ENCODE measurements at places on chromosomes 3 and 15. TPM values are rescaled to one million over a fixed set of nuclear protein-coding genes. Genes with fewer than 3 reads are reported as not detected.

DNA sequence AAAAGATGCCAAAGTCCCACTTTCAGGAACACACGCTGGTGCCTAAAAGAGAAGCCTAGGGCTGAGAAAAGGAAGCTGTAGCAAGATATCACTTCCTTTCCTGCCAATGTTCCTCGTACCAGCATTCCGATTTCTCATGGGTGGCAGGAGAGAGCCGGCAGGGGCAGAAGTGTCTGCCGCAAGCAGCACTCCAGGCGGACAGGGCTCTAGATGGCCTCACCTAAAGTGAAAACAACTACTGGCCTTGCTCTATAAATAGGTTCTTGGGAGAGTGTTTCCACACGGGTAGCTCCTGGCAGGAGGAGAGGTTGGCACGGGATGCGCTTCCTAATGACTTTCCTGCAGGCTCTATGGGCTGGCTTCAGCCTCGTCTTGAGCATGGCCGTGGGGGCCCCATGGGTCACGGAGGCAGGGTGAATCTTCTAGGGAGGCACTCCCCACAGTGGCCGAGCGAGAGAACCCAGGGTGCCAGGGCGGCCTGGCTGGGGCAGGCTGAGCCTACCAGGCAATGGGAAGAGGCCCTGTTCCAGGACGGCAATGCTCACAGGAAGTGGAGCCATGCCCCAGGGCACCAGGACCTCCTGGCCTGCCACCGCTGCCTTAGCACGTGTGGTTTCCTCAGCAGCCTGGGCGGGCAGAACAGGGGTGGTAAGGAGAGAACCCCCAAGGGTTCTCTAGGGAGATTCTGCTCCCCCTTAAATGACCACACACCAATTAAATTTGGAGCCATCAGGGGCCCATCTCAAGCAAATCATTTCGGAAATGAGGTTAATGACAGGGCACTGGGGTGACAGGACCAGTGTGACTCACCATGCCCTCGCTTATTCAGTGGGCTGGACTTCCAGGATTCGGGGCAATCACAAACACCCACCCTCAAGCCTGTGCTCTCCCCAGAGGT lies 14.6 kb upstream of the DUSP7 start:
- no peak overlapping the region for H3K4me3 ChIP-seq
- no peak for DNase-seq
- H3K27me3 ChIP-seq, result no peaks in the 10 kb centered on the region
- H3K27ac ChIP-seq, result peak overlapping the region; percentile 57
- no peaks in the 10 kb centered on the region for H3K36me3 ChIP-seq

DNA sequence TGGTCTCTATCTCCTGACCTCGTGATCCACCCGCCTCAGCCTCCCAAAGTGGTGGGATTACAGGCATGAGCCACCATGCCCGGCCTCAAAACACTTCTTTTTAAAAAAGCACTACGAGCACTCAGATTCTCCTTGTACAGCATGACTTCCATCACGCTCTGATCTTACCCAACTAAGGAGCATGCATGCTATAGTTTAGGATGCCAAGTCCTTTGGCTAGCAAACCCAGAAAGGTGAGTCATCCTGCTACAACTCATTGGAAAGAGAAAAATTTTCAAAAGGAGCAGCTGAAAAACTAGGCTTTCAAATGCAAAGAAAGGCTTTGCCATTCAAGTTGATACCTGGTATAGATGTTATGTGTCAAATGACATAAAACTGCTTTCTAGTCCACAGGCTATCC lies 70.3 kb upstream of the PRICKLE2 start:
- no peaks in the 10 kb centered on the region for H3K4me1 ChIP-seq
- no peaks in the 10 kb centered on the region for H3K27me3 ChIP-seq
- H3K27ac ChIP-seq, result no peak overlapping the region
- H3K36me3 ChIP-seq, result peaks cover 12% of the 10 kb centered on the region

- H3K4me1 ChIP-seq, result peaks cover 13% of the 10 kb centered on the region
- H3K27ac ChIP-seq, result no peak overlapping the region
- no peaks in the 10 kb centered on the region for H3K27me3 ChIP-seq
- no peak for DNase-seq
- H3K4me3 ChIP-seq, result no peak overlapping the region
Observed at GRCh38 chr3:187615630-187616029, 54.6 kb downstream of the SST start.

DNA sequence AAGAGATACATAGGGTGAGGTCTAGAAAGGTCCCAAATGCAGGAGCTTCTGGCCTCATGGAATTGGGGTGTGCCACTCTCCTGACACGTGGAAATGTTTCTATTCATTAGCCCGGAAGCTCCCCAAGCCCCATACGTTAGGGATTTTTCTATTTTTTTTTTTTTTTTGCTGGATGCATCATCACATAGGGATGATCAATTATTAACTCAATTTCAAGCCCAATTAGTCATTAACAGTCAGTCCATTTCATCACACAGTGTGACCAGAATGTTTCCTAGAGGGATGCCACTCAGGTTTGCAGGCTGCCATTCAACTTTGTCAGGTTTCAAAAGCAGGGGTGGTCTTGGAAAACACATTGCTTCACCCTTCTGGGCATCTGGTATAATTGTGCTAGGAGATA lies 40.7 kb upstream of the MKRN3 start:
- H3K4me3 ChIP-seq, result no peak overlapping the region
- no peaks in the 10 kb centered on the region for H3K27me3 ChIP-seq
- no peak overlapping the region for H3K27ac ChIP-seq

- H3K36me3 ChIP-seq, result peaks cover 5% of the 10 kb centered on the region
- H3K4me1 ChIP-seq, result peaks cover 55% of the 10 kb centered on the region
- no peaks in the 10 kb centered on the region for H3K27me3 ChIP-seq
- DNase-seq, result no peak
- no peak overlapping the region for H3K4me3 ChIP-seq
Observed at GRCh38 chr3:32413845-32414521, 22.3 kb downstream of the CMTM7 start.

DNA sequence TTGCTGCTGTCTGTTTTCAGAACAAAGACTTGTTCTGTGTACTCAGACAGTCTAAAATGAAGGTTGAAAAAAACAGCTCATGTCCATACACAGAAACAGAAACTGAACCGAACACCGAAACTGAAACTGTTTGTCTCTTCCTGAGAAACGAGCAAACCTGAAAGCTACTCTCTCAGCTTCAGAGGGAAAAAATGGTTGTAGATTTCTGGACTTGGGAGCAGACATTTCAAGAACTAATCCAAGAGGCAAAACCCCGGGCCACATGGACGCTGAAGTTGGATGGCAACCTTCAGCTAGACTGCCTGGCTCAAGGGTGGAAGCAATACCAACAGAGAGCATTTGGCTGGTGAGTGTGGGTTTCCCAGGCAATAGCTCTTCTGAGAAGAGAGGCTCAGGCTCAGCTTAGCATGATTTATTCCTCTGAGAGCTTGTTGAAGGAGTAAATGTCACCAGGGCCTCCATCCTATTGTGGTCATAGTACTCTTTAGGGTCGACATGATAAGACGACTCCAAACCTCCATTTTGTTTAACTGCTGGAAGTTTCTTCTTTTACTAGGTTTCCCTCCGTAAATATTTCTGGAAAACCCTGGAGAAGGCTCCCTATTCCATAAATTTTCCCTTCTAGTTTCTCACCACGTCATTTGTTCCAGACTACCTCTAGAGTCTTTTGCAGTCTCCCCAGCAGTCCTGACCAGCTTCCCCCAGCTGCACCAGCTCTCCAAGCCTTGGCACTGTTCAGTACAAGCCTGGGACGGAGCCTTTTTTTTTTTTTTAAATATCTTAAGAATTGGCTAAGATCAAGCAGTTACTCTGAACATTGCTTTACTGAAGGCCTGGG lies at the start of gene RTP4:
Gene RTP4 (plus strand): TSS at position 135 of the 838 bp plus-strand sequence. CDS start 57 bp downstream, at position 192.
- no peak for DNase-seq
- no peaks in the 10 kb centered on the region for H3K27me3 ChIP-seq
- no peaks in the 10 kb centered on the region for H3K4me1 ChIP-seq
- H3K27ac ChIP-seq, result peak within 1 kb of the TSS; percentile 47
- H3K4me3 ChIP-seq, result no peak within 1 kb of the TSS

DNA sequence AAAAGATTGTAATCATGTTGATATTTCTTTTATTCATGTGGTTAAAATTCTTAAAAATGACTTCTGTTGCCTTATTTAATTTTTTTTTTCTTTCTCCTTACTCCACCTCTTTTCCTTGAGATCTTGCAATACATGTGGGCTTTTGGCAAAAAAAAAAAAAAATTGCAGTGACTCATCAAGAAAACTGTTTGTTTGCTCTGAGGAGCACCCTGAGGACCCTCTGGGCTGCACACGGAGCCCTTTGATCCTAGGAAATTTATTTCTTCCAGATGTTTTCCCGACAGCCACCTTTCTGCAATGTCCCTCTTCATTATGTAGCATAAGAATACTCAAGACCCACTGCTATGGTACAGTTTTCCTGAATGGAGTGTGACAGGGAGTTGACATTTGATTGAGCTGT lies 371.7 kb downstream of the ZBTB20 start:
- H3K36me3 ChIP-seq, result peaks cover 3% of the 10 kb centered on the region
- no peak for DNase-seq
- no peak overlapping the region for H3K4me3 ChIP-seq
- no peaks in the 10 kb centered on the region for H3K4me1 ChIP-seq

GRCh38 chr3:126128504-126129397 lies 44.8 kb upstream of the SLC41A3 start:
- H3K27ac ChIP-seq, result no peak overlapping the region
- peaks cover 3% of the 10 kb centered on the region for H3K4me1 ChIP-seq
- DNase-seq, result no peak
- no peaks in the 10 kb centered on the region for H3K27me3 ChIP-seq
- no peaks in the 10 kb centered on the region for H3K36me3 ChIP-seq

DNA sequence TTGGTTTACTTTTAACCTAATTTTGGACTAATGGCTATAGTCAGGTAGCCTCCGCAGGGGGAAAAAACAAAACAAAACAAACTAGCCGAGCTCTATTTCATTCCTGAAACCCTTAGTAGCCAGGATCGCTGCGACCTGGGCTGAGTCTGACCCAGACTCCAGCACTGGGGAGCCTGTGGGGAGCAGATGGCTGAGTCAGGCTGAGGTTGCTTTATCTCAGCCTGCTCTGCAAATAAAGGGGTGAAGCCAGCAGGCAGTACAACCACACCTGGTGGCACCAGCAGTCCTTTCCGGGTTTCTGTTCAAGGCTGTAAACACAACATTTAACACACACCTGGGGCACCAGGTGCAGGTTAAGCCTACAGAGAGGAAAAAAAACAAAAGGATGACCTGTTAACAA lies 27.3 kb downstream of the ABHD2 start:
- H3K4me3 ChIP-seq, result no peak overlapping the region
- no peak for DNase-seq
- peaks cover 45% of the 10 kb centered on the region for H3K4me1 ChIP-seq
- H3K36me3 ChIP-seq, result peaks cover 3% of the 10 kb centered on the region
- H3K27me3 ChIP-seq, result no peaks in the 10 kb centered on the region

- H3K27me3 ChIP-seq, result no peaks in the 10 kb centered on the region
- H3K36me3 ChIP-seq, result no peaks in the 10 kb centered on the region
- no peaks in the 10 kb centered on the region for H3K4me1 ChIP-seq
- DNase-seq, result no peak
Observed at GRCh38 chr15:79539401-79539800, 107.3 kb downstream of the MINAR1 start.

- no peak for DNase-seq
- no peaks in the 10 kb centered on the region for H3K27me3 ChIP-seq
- H3K27ac ChIP-seq, result no peak overlapping the region
- peaks cover 3% of the 10 kb centered on the region for H3K36me3 ChIP-seq
Observed at GRCh38 chr3:12178091-12178820, 19.5 kb upstream of the TIMP4 start.

GRCh38 chr3:148925845-148926244 lies 60.7 kb downstream of the CPA3 start:
- no peak overlapping the region for H3K4me3 ChIP-seq
- H3K36me3 ChIP-seq, result no peaks in the 10 kb centered on the region
- no peak for DNase-seq
- H3K4me1 ChIP-seq, result peaks cover 4% of the 10 kb centered on the region

DNA sequence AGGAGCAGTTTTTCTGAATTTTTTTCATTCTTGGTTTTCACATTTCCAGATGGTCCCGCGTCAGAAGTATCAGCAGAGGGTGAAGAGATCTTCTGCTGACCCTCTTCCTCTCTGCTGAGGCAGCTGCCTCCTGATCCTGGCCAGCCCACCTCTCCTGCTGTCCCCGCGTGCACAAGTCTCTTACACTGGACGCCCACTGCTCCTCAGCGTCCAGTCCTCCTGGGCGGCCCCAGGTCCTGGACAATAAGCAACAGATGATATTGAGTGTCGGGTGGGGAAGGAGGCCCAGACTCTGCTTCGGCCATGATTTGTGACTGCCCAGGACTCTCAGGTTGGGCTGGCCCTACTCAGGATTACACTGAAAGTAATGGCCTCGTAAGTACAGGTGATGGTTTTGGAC lies 50.1 kb downstream of the KLHL25 start:
- H3K4me3 ChIP-seq, result peak overlapping the region; percentile 9
- H3K27ac ChIP-seq, result no peak overlapping the region
- H3K36me3 ChIP-seq, result peaks cover 33% of the 10 kb centered on the region
- H3K27me3 ChIP-seq, result no peaks in the 10 kb centered on the region

GRCh38 chr3:112477891-112478290 lies 21.4 kb downstream of the BTLA start:
- no peak overlapping the region for H3K4me3 ChIP-seq
- DNase-seq, result no peak
- H3K27ac ChIP-seq, result no peak overlapping the region
- peaks cover 17% of the 10 kb centered on the region for H3K4me1 ChIP-seq
- H3K36me3 ChIP-seq, result no peaks in the 10 kb centered on the region

GRCh38 chr3:7913283-7913682 lies 588.3 kb upstream of the LMCD1 start:
- H3K4me1 ChIP-seq, result no peaks in the 10 kb centered on the region
- no peak overlapping the region for H3K4me3 ChIP-seq
- peaks cover 2% of the 10 kb centered on the region for H3K36me3 ChIP-seq
- H3K27me3 ChIP-seq, result no peaks in the 10 kb centered on the region

DNA sequence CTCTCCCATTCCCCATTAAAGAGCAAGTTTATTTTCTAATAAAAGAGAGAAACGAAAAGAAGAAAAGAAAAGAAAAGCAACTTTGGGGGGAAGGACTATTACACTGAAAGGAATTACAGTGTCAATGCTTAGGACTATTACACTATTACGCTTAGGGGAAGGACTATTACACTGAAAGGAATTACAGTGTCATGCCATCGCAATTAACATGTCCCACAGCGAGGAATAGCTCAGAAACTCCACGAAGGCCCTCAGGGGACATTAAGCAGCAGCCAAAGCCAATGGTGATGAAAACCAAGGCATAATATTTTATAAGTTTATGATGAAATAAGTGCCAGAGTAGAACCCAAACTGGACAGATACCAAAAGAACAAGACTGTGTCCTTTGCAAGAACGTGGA lies 22.1 kb upstream of the DET1 start:
- H3K36me3 ChIP-seq, result no peaks in the 10 kb centered on the region
- DNase-seq, result no peak
- no peak overlapping the region for H3K4me3 ChIP-seq
- no peaks in the 10 kb centered on the region for H3K4me1 ChIP-seq
- H3K27me3 ChIP-seq, result peaks cover 43% of the 10 kb centered on the region

Gene TNFAIP8L3
- total RNA-seq, result not detected

Gene ANKRD34C
- not detected for total RNA-seq

Gene MOBP
- total RNA-seq, result not detected

Gene TMEM158
- total RNA-seq, result 10.6 TPM

Gene ROPN1
- total RNA-seq, result not detected

Gene HACD2
- 26.4 TPM for total RNA-seq

Gene EPHB1
- 12.5 TPM for total RNA-seq

Gene CHCHD6
- total RNA-seq, result 32.9 TPM

Gene IL5RA
- total RNA-seq, result not detected

Gene USP19
- total RNA-seq, result 71.8 TPM
